Suppressor macrophage treated with lipopolysaccharide for 1 hour (primary cell): ENCODE measurements at places on chromosomes 3 and 15.
A peak's percentile ranks its signal among the peaks of the same experiment; 100 is the strongest.

DNA sequence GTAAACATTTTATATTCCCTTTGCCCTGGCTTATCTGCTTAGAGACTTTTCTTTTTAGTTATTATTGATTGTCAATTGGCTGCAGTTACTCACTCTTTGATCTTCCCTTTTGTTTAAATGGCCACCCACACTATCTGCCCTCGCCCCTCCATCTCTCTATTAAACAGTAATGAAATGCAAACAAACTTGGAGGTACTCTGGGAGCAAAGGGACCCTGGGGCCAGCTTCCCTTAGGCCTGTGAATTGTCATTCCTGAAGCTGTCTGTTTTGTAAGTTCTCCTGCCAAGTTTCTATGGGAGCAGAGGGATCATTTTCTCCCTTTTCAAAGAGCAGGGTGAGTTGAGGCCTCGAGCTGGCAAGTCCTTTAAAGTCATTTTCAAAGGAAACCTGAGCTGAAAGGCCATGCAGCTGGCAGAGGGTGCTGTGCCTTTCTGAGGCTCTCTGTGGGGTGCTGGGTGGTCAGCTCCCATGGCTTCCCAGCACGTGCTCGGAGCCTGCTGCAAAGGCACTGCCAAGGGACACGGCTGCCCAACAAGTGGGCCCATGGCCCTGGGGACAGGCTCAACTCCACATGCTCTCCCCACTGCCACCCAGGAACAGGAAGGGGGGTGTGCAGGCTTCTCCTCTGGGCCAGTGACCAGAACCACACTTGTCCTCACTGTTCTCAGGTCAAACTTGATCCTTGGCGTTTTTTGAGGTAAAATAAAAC lies 17.4 kb upstream of the RTP2 start:
- no peak for DNase-seq

DNA sequence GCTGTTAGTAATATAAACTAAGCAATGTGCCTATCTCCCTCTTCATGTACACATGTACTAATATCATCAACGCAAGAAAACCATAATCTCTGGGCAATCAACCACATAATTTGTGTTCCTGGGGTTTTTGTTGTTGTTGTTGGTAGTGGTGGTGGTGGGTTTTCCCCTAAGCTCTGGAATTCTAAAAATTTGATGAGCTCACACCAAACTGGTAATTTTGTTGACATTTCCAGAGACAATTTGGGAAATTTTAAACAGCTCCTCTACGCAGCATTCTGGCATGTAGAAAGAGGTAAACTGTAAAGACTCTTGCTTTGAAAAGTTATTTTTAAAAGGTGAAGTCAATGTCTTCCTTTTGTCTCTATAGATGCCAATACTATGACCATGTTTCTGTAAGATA lies 126.7 kb downstream of the IGSF11 start:
- no peak for DNase-seq

GRCh38 chr3:147351301-147351700 lies 55.0 kb downstream of the ZIC4 start:
- no peak for DNase-seq

DNA sequence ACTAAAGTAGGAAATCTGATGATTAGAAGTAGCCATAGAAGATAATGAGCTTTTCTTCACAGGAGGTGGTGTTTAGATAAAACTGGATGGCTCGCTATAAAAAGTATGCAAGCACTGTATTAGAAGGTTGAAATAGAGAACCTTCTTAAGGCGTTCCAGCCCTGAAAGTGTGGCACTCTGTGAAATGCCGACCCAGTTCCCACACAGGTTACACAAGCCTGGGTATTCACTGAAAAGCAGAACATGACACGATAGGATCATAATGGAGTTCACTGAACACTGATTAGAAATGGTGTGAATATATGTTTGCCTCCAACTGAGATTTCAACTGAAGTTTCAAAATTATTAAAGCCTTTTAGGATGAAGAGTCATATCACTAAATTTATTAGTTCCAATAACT lies 15.0 kb upstream of the LRRC34 start:
- DNase-seq: peak; percentile 20

DNA sequence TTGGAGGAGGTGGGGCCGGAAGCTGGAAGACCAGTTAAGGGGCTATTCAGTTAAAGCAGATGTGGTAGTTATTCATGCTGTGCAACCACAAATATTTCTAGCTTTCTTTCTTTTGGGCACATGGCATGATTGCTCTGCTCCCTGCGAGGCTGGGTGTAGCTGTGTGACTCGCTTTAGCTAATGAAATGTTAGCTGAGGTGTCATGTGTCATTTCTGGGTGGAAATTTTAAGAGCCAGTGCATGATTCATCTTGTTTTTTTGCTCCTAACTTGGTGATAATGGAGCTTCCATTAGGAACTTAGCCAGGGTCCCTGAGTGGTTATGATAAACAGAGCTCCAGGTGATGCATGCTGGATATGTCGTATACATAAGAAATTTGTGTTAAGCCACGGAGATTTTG lies 300.6 kb downstream of the SATB1 start:
- peak; percentile 46 for DNase-seq

DNA sequence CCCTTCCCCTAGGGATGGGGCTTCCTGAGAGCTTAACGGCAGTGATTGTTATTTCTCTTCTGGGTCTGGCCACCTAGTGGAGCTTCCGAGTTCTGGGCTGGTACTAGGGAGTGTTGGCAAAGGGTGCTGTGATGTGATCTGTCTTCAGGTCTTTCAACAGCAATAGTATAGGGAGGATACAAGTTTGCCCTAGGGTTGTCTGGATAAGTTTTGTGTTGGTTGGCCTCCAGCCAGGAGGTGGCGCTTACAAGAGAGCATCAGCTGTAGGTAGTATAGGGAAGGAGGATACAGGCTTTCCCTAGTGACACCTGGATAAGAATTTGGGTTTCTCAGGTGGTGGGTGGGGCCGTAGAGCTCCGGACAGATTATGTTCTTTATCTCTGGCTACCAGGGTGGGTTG lies 19.2 kb upstream of the CPOX start:
- no peak for DNase-seq

GRCh38 chr15:49758456-49758855 lies 137.6 kb downstream of the DTWD1 start:
- no peak for DNase-seq

- DNase-seq: no peak
Observed at GRCh38 chr15:43105077-43105736, 631 bp downstream of the UBR1 start.

DNA sequence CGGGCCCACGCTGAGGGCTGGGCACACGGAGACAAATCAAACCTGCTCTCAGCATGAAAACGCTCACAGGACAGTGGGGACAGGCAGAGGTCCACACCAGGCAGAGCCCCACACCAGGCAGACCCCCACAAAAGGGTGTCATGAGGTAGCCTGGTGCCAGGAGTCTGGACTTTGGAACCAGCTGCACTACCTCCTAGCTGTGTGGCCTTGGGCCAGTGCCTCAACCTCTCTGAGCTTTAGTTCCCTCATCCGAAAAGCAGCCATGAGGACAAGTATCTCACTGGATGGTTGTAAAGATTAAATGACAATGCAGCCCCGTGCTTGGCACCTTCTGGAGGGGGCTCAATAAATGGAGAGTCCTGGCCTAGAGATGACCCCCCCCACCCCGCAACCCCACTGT lies 16.5 kb upstream of the CRABP1 start:
- DNase-seq: no peak

DNA sequence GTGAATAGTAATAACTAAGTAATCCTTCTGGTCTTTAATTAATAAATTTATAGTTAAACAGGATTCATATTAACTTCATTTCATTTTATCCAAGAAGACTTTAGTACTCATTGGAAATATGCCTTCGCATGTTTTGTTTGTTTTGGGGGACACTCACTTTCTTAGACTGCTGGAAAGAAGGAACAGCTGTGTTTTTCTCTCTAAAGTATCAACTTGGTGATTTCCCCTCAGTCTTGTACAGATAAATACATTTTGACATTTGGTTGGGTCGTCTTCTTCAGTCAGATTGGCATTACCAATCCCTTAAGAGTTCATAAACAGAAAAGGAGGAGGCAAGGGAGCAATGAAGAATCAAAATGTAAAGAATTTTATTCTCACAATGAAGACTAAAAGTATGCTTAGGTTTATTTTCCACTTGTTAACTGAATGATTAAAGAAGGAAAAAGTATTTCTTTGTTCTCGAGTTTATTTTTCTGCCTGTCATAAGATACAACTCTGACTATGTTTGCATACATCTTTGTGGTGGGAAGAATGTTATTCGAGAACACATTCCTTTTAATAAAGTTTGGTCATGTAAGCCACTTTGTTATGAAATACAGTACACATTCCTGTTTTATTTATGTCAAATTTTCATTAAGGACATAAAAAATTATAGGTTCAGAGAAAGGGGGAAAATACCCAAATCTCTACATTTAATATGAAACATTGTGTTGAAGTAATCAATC lies 140.2 kb downstream of the GMNC start:
- DNase-seq: no peak

- DNase-seq: peak; percentile 14
Observed at GRCh38 chr3:63791974-63792373, 27.1 kb upstream of the C3orf49 start.

DNA sequence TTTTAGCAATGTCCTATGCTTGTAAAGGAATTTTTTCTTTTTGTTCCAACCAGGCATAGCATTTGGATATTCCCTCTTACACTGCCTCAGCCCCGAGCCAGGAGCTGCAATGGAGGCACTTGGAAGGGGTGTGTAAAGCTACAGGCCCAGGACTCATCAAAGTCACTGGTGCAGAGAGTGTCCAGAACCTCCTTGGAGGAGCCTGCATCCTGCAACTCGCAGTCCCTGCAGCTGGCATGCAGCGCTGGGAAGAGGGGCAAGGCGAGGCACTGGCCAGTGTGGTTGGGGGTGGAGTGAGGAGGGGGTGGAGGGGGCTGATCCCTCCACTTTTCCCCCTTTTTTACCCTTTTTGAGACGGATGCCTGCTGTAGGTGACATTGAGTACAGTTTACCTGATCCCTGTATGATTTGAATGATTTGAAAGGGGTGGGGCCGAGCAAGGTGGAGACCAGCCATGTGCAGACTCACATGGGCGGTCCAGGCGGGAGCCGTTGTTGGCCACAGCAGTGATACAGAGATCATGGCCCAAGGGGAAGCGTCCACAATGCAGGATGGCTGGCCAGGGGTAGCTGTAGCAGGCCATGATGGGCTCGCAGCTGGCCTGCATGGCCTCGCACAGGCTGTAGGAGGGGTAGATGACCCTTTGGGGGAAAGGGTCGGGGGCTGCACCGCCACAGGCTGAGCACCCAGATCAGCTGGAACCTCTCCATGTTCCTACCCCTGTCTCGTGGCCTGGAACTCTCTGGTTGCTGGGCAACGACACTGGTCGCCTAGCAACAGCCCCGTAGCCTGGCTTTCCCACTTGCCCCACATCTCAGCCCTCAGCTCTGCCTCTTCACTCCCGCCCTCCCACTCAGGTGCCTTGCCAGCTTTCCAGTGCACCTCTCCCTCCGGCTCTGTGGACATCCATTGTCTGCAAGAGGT lies 7.9 kb downstream of the P4HTM start:
- DNase-seq: no peak

DNA sequence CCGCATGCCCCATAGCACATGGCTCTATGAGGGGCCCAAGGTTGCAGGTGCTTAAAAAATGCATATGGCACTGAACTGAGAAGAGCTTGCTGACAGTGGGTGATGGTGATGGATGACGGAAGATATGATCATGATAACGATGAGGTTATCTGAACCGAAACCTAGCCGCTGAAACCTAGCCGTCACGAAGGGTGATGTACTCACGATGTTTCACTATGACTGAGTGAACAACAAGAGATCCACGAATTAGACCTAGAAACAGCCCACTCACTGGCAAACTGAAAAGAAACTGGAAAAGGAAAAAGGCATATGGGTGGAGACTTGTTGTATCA lies 57.6 kb upstream of the BCL6 start:
- no peak for DNase-seq

- DNase-seq: no peak
Observed at GRCh38 chr3:73018790-73019441, 22.3 kb downstream of the PPP4R2 start.

- no peak for DNase-seq
Observed at GRCh38 chr3:88912294-88912877, 195.0 kb upstream of the EPHA3 start.
